ENCODE measurements at places on chromosomes 13 and 19.

- DNase-seq = no peak
Observed at GRCh38 chr13:99266827-99267226, 8.6 kb upstream of the GPR18 start.

- no peak for DNase-seq
Observed at GRCh38 chr13:37364956-37365355, 233.6 kb downstream of the POSTN start.

GRCh38 chr19:1244693-1245451 is 3.3 kb downstream of the ATP5F1D start:
- DNase-seq = no peak

GRCh38 chr13:96963786-96964475 is 30.3 kb downstream of the OXGR1 start:
- DNase-seq = no peak

DNA sequence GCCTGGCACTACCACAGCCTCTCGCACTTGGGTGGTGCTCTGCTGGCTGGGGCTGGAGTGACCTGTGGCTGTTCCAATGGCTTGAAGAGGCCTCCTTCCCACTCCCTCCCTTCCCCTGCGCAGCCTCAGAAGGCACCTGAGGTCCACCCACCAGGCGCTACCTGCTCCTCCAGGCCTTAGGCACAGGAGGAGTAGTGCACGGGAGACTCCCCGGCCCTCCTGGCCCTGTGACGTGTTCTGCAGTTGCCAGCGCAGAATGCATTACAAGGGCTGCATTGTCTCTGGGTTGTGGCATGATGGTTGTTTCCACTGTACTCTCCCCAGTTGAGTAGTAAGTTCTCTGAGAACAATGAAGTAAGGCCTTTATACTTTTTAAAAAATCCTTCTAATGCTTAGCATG is 128.6 kb downstream of the TEX29 start:
- DNase-seq = no peak

DNA sequence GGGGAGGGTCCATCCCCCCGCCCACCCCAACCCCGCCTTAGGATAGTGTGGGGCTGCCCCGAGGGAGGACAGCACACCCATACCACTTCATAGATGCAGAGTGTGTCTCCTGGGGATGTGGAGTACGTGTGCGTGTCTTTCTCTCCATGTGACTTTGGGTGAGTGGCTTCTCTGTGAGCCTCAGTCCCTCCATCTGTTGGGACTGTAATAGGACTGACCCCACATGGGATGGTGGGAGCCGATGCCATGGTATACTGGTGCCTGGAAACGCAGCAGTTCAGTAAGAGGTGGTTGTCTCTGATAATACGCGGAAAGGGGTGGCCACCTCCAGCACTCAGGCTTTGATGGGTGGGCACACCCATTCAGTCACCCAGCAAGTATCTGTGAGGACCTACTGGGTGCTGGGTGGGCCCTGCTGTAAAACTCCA is 816 bp upstream of the PRKD2 start:
- DNase-seq = no peak

DNA sequence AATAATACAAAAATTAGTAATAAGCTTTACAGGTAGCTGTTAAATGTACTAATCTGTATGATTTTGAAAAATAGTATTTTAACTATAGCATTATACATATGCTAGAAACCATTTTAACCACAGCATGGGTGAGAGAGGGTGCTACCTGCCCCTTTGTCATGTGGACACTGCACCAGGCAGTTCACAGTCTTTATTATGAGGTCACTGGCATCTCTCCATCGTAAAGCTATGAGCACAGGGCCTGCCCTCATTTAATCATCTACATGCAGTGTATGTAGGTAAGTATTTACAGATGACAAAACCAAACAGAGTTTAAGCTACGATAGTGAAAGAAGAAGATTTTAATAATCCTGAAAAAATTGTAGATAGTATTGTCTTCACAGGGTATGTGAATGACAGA is 21.7 kb downstream of the EDNRB start:
- no peak for DNase-seq

GRCh38 chr19:38597075-38597474 is 20.7 kb downstream of the MAP4K1 start:
- DNase-seq = no peak

DNA sequence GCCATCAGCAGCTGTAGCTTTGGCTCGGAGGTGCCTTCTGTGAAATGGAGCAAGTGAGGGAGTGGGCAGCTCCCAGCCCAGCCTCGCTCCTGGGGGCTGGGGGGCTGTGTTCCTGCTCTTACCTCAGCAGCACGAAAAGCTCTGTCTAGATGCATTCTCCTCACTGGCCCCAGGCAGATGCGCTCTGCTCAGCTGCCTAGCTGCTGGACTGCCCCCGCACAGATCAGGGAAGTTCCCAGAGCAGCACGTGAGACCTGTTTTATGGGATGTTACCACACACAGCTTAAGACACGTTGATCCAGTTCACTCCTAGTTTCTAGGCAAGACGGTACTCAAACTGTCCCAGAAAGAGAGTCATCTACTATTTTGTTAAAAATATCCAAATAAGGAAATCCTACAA is 13.6 kb downstream of the LCP1 start:
- peak; percentile 47 for DNase-seq

GRCh38 chr19:12090807-12091206 is 26.3 kb downstream of the ZNF844 start:
- DNase-seq = peak; percentile 31

GRCh38 chr13:29737061-29737460 is 113.4 kb downstream of the UBL3 start:
- DNase-seq = no peak

GRCh38 chr19:33815380-33816340 is 19.0 kb downstream of the KCTD15 start:
- DNase-seq = no peak

DNA sequence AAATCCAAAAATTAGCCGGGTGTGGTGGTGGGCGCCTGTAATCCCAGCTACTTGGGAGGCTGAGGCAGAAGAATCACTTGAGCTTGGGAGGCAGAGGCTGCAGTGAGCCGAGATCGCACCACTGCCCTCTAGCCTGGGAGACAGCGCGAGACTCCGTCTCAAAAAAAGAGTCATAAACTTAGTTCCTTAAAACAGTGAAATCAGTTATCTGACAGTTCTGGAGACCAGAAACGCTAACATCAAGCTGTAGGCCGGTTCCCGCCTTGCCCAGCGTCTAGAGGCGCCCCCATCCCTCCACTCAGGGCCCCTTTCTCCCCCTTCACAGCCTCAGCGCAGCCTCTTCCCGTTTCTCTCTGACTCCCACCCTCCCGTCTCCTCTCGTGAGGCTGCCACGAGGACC is 11.9 kb downstream of the ADAT3 start:
- DNase-seq = no peak

- DNase-seq = no peak
Observed at GRCh38 chr19:31260171-31260933, 88.9 kb downstream of the TSHZ3 start.

DNA sequence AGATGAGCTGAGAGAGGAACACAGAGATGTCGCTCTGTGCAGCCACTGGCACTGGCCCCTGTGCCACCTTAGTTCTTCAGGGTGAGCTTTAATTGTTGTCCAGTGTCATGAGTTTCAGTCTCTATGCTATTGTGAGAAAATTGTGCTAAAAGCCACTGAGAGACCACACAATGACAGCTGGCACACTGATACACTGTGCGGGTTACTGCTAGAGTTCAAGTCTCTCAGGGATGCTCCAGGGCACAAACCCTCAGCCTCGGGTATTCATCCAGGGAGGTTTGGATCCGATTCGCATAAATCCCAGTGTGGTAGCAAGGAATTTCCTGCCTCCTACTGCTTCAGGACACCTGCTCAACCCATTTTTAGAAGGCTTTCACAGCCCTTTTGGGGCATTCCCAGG is 68.1 kb upstream of the EDNRB start:
- DNase-seq = no peak

DNA sequence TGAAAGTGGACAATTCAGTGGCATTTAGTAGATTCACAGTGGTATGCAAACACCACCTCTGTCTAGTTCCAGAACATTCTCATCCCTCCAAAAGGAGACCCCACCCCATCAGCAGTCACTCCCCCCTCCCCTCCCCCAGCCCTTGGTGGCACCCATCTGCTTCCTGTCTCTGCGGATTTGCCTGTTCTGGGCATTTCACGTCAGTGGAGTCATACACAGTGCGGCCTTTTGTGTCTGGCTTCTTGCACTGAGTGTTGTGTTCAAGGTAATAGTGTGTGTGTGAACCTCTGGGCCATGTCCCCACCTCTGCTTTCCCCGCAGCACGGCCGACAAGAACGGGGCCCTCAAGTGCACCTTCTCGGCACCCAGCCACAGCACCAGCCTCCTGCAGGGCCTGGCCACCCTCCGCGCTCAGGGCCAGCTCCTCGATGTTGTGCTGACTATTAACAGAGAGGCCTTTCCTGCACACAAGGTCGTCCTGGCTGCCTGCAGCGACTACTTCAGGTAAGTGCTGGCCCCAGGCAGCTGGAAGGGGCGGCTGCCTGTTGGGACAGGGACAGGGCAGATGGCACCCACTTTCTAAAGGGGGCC is 19.4 kb upstream of the CRTC1 start:
- DNase-seq = peak; percentile 16

- no peak for DNase-seq
Observed at GRCh38 chr19:48350856-48351255, 12.9 kb downstream of the TMEM143 start.

DNA sequence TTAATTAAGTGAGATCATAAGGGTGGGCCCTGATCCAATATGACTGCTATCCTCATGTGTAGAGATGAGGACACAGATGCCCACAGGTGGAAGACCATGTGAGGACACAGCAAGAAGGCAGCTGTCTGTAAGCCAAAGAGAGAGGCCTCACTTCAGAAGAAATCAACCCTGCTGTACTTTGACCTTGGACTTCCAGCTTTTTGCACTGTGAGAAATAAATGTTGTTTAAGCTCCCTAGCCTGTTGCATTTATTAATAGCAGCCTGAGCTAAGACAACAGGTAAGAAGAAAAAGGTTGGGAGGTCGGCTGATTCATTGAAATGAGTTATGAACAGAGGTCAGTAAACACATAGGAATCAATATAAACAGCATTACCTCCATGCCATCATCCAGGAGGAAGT is 14.8 kb downstream of the PARP4 start:
- DNase-seq = no peak

DNA sequence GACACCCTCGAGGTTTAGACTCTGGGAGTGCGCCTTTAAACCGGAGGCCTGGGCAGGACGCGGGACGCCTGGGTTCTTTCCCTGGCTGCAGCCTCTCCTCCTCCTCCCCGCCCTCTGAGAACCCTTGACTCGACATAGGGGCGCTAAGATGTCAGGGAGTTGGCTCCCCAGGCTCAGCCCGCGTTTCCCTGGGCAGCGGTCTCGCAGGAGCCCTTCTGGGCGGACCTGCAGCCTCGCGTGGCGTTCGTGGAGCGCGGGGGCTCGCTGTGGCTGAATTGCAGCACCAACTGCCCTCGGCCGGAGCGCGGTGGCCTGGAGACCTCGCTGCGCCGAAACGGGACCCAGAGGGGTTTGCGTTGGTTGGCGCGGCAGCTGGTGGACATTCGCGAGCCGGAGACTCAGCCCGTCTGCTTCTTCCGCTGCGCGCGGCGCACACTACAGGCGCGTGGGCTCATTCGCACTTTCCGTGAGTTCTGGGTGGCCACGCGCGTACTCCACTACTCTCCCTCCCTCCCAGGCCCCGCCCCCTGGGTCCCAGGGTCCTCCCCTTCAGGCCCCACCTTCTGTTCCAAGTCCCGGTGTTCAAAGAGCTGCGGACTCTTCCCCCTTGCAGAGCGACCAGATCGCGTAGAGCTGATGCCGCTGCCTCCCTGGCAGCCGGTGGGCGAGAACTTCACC is 1.3 kb downstream of the ICAM5 start:
- DNase-seq = peak; percentile 57

Data from T-helper 1 cell (primary cell).